ENCODE measurements at places on chromosomes 11 and 22.

GRCh38 chr11:3712274-3712673 is 41.1 kb upstream of the CHRNA10 start:
- DNase-seq = no peak

GRCh38 chr22:28952857-28953256 is 69.5 kb downstream of the ZNRF3 start:
- DNase-seq = no peak

- DNase-seq = no peak
These were observed 50.3 kb downstream of the FAM76B start for GRCh38 chr11:95739108-95739938.

DNA sequence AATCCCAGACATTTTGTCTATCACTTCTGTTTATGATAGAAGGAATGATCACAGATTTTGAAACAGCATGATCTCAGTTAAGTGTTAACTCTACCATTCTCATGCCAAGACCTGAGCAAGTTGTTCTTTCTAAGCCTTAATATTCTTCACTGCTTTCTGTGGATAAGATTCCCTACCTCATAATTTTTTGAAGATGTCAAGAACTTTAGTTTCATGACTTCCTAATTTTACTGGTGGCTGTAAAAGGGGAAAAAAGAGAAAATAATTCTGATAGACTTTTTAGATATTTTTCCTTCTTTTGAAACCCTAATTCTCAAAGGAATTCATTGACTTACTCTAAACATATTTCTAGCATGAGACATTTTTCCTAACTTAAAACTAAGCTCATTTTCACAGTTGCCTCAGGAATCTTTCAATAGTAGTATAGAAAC is 520.0 kb upstream of the LUZP2 start:
- no peak for DNase-seq

- no peak for DNase-seq
These were observed 21.7 kb upstream of the ANKK1 start for GRCh38 chr11:113365895-113366294.

- no peak for DNase-seq
These were observed 53.7 kb downstream of the IGSF9B start for GRCh38 chr11:133903056-133903455.

- no peak for DNase-seq
These were observed 240.6 kb downstream of the ETS1 start for GRCh38 chr11:128346804-128347203.

GRCh38 chr11:86559311-86559945 is 113.0 kb downstream of the ME3 start:
- DNase-seq = no peak

DNA sequence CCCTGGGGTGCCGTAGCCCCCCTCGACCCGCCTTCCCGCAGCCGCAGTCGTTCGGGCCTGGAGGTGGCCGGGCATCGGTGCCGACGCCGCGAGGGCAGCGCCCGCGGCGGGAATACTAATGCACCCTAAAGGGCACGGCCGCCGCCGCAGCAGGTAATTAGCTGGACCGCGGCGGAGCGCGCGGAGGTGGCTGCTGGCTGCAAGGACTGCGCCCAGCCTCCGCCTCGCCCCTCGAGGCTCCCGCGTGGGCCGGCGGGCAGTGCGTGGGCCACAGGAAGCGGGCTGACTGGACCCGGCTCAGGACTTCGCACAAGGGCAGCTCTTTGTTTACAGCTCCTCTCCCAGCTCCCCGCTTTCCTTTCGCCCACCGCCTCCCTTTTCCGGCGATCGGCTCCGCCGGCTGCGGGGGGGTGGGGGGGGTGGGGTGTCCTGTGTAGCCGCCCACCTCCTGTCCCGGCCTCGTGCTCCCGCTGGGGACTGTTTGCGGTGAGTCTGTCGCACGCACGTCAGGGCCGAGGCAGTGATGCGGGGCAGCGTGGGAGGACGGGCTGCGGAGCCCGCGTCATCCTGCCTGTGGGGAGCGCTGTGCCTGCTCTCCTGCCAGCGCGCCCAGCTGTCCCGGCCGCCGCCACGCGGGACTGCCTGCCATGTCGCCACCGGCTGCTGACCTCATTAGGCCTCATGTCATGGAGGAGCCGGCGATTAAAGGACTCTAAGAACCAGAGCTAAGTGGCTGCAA is 53.2 kb downstream of the GRIK4 start:
- no peak for DNase-seq

DNA sequence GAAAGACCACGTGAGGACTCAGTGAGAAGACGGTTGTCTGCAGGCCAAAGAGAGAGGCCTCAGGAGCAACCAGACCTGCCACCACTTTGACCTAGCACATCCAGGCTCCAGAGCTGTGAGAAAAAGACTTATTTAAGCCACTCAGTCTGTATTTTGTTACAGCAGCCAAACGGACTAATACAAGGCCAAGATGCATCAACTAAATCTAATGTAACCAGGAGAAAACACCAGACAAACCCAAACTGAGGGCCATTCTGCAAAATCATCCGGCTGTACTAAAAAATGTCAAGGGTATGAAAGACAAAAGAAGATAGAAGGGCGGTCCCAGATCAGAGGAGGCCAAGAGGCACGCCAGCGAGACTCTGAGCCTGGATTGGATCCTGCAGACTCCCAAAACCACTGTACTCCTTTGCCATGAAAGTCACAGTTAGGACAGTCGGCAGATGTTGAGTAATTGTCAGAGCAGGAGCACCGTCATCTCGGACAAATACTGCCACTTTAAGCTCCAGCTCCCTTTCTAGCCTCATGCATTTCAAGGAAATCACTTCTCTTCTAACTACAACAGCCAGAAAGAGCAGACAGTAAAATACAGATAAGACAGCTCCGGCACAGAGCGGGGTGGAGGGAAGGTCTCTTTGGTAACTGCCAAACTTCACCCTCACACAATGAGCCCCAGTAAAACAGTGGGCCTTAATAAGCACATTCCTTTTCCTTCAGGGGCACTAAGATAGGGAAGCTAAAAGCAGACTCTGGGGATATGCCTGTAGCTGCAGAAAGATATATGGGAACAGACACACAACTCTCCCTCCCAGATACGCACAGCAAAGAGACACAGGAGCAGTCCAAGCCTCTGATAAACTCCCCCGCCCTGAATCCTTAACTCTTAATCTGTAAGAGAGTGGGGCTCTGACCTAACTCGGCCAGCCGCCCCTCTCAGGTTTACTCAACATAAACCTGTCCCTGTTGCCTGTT is 3.5 kb upstream of the ZP1 start:
- no peak for DNase-seq

GRCh38 chr22:30253205-30253852 is 6.8 kb upstream of the LIF start:
- no peak for DNase-seq

GRCh38 chr11:110295531-110296225 is 736 bp downstream of the RDX start:
- DNase-seq = no peak

GRCh38 chr11:79414041-79414440 is 26.8 kb downstream of the TENM4 start:
- no peak for DNase-seq

DNA sequence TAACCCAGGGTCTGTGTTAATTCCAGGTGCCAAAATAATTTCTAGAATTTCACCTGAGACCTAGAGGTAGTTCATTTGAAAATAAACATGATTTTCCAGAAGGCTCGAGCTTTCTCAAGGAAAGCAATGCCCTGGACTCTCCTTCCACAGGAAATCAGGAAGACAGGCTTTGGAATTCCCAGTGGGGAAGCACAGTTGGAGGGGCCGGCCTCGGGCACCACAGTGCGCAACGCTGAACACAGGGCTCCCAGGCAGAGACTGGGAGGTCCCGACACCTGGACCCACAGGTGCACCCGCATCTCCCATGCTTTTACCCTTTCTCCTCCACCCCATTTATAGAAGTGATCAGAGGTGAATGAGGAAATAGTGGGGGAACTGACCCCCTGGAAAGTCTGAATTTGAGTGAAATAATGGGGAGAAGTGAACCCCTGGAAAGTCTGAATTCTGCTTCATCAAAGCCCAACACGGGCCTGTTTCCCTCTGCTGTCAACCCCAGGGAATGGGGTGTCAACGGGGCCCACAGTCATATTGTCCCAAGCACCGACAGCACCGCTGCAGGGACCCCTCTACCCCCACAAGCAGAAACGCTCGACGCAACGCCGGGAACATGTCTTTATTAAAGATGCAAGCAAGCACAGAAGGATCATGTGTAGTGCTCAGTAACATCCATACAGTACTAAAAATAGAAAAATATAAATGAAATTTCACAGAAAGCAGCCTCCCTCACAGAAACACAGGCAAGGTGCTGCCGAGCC is 12.0 kb upstream of the EFCAB6 start:
- no peak for DNase-seq

DNA sequence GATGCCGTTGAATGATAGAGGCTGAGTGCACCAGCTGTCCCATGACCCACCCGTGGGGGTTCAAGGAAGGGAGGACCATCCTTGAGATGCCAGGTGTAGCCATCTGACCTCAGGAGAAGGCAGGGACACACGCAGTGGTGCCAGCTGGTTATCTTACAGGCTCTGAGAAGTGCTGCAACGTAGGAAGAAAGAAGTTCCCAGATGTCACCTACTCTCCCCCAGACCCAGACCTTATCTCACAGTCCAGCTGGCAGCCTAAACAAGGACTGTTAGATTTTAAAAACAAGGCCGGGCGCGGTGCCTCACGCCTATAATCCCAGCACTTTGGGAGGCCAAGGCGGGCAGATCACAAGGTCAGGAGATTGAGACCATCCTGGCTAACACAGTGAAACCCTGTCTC is 1307.6 kb downstream of the TBC1D22A start:
- no peak for DNase-seq

GRCh38 chr22:35465109-35465701 is 65.3 kb downstream of the MCM5 start:
- no peak for DNase-seq

- no peak for DNase-seq
These were observed 54.9 kb upstream of the LRRC55 start for GRCh38 chr11:57126766-57127400.

- no peak for DNase-seq
These were observed 11.4 kb downstream of the GGA1 start for GRCh38 chr22:37619991-37620390.

DNA sequence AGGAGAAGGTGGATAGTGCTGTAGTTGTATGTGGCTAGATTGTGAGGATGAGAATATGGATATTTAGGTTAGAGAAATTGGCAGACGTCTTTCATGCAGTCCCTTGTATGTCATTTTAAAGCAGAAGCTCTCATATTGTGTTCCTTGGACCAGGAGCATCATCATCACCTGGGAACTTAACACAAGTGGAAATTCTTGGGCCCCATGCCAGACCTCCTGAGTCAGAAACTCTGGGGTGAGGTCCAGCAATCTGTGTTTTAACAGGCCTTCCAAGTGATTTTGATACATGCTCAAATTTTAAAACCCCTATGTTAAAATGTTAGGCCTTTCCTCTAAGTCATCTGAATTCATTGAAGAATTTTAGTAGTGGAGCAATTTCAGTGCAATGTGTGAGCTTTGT is 34.8 kb downstream of the JHY start:
- DNase-seq = no peak

DNA sequence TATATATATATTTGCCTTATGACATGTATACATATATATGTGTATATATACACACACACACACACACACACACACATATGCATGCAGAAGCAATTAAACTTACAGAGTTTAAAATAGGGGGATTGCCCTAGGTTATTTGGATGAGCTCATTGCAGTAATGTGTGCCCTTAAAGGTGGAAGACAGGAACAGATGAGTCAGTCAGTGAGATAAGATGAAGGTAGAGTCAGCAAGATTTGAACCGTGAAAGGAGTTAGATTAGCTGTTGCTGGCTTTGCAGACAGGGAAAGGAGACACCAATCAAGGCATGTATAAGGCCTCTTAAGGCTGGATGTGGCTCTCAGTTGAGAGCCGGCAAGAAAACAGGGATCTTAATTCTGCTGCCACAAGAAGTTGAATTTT is 902.4 kb upstream of the RAG2 start:
- no peak for DNase-seq

DNA sequence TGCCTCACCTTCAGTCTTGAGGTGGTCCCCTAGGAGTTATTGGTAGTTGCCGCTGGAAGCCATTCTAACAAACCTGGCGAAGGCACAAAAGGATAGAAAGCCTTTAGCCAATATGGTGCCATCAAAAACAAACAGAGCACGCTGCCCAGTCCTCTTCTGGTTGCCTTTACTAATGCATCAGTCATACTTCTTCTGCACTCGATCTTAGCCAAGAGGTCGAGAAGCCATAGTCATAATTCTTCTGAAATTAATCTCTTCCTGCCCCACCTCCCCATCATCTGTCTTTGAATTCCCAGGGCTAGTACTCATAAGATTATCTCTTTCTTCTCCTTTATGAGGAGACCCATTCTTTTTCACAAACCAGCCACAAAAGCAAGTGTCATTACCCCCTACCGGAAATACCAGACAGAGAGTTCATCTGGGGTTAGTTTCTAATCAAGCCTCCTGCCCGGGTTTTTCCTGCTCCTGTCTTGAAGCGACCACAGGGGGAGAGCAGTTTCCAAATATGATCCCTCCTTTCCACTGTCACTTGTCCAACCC is 21.4 kb upstream of the EHF start:
- DNase-seq = no peak

DNA sequence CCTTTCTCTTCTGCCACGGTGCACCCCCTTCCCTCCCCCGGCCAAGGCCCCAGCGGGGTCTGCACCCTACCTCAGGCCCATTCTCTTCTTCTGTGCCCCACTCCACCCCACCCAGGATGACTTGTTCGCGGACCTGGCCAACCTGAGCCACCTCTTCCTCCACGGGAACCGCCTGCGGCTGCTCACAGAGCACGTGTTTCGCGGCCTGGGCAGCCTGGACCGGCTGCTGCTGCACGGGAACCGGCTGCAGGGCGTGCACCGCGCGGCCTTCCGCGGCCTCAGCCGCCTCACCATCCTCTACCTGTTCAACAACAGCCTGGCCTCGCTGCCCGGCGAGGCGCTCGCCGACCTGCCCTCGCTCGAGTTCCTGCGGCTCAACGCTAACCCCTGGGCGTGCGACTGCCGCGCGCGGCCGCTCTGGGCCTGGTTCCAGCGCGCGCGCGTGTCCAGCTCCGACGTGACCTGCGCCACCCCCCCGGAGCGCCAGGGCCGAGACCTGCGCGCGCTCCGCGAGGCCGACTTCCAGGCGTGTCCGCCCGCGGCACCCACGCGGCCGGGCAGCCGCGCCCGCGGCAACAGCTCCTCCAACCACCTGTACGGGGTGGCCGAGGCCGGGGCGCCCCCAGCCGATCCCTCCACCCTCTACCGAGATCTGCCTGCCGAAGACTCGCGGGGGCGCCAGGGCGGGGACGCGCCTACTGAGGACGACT is 15.9 kb downstream of the RTN4RL2 start:
- DNase-seq = no peak

DNA sequence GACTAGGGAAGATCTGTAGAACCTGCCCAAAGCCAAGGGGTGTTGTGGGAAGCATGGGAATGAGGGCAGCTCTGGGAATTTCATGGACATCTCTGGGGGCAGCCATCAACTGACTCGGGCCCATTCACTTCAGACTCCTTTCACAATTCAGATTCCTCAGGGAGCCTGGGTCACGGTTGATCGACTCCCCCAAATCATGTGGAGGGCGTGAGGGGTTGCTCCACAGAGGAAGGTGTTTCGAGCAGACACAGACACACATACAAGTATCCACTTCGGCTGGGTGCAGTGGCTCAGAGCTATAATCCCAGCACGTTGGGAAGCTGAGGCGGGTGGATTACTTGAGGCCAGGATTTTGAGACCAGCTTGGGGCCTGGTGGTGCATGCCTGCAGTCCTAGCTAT is 15.7 kb downstream of the STX3 start:
- no peak for DNase-seq

- no peak for DNase-seq
These were observed 114.1 kb upstream of the TBCEL start for GRCh38 chr11:120909676-120910416.
